ENCODE measurements at places on chromosomes 7 and 10.

DNA sequence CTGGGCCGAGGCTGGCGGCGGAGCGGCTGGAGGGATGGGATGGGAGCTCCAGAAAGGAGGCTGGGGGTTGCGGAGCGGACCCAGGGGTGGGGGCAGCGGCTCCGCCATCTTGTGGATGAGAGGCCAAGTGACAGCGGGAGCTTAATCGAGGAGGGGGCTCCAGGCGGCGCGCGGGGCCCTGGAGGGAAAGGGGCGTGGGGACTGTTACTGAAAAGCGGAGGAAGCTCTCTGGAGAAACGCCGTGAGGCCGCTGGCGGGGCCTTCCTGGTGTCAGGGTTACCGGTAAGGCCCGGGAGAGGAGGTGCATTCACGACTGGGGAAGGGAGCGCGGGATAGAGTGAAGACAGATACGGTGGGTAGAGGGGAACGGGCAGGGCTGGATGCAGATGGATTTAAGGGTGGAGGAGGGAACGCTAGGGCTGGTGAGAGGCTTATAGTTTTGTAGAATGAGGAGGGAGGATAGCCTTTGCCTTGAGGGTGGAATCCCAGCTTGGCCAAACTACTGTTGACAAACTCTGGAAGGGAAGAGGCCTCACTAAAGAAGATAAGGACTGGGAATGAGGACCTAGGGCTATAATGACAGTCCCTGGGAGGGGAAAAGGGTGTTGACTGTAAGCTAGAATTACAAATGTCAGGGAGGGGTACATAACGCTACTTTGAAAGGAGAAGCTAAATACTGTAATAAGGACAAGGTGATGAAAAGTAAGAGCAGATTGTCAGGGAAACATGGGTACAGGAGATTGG lies 535 bp downstream of the BTRC start:
- DNase-seq: no peak

DNA sequence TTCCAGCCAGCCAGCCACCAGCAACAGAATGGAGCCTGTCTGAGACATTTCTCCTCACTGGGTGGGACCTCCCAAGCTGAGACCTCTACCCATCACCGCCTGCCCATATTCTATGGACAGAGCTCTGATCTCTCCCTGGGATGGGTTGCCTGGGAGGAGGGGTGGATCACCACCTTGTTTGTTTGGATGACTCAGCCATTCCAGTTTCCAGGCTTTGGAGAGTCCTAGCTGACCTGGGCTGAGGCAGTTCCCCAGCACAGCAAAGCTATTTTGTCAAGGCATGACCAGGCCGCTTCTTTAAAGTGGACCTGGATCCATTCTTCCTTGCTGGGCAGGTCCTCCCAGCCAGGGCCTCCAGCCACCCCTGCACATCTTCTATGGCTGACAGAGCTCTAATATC lies 982.3 kb downstream of the DNAJB9 start:
- no peak for DNase-seq

GRCh38 chr10:79313320-79313719 lies 33.9 kb upstream of the PPIF start:
- no peak for DNase-seq

DNA sequence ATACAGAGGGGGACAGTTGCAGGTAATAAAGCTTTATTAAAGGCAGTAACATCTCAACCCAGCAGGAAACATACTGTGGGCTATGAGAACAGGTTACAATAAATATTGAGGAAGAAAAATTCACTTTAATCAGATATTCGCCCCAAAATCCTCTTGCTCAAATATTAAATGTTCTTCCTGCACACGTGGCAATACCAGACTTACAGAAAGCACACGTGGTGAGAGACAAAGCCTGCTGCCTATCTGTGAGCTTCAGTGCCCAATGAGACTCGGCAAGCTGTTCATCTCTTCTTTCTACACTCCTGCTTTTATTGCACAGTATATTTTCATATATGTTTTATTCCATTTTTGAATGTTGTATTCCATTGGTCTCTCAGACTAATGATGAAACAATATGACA lies 113.2 kb downstream of the OR13A1 start:
- DNase-seq: no peak

- DNase-seq: no peak
Measured at GRCh38 chr7:142089035-142089434, 22.5 kb upstream of the MGAM2 start.

GRCh38 chr7:960269-960871 lies 5.9 kb upstream of the ADAP1 start:
- DNase-seq: no peak

GRCh38 chr10:3159152-3159551 lies 13.4 kb downstream of the PITRM1 start:
- no peak for DNase-seq

DNA sequence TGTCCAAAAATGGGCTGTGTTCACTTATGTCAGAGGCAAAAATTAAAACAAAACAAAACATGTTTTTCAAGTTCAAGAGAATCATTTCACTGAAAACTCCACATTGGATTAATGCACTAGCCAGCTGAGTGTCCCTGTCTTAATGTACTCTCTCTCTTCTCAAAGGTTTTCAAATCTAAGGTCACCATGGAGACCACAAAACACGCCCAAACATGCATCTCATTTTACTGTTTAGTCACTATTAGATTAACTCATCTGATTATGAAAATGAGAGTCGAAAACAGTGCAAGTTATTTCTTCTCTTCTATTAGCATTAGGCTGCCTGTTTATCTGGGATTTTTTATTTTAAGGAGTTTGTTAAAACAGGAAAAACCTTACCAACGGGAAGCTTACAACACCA lies 70.8 kb upstream of the ASAH2 start:
- DNase-seq: no peak

GRCh38 chr10:119496273-119496672 lies 46.2 kb downstream of the RGS10 start:
- no peak for DNase-seq

GRCh38 chr7:144127714-144128334 lies 4.8 kb downstream of the OR2A14 start:
- DNase-seq: peak; percentile 33

- no peak for DNase-seq
Measured at GRCh38 chr10:76315240-76315639, 883.8 kb downstream of the LRMDA start.

- no peak for DNase-seq
Measured at GRCh38 chr10:12638103-12638502, 288.8 kb downstream of the CAMK1D start.

GRCh38 chr7:33251301-33251700 lies 121.9 kb downstream of the BBS9 start:
- DNase-seq: no peak

GRCh38 chr10:10991144-10991543 lies 26.5 kb upstream of the CELF2 start:
- DNase-seq: no peak

- no peak for DNase-seq
Measured at GRCh38 chr7:494259-494687, 25.4 kb downstream of the PDGFA start.

DNA sequence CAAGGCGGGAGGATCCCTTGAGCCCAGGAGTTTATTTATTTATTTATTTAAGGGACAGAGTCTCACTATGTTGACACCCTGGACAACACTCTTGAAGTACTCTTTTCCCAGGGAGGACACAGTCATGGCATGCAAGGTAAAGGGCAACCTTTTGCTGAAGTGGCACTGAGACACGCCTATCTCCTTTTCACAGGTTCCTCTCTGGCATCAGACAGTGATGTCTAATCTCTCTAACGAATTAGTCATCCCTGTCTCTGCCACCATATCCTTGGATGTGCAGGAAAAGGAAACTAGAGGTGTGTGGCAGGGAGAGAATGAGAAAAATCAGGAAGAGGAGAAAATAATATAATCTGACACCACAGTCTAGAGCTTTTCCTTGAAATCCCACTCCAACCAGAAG lies 19.5 kb downstream of the CPVL start:
- DNase-seq: no peak

GRCh38 chr7:36690514-36691187 lies 33.6 kb downstream of the AOAH start:
- DNase-seq: no peak

DNA sequence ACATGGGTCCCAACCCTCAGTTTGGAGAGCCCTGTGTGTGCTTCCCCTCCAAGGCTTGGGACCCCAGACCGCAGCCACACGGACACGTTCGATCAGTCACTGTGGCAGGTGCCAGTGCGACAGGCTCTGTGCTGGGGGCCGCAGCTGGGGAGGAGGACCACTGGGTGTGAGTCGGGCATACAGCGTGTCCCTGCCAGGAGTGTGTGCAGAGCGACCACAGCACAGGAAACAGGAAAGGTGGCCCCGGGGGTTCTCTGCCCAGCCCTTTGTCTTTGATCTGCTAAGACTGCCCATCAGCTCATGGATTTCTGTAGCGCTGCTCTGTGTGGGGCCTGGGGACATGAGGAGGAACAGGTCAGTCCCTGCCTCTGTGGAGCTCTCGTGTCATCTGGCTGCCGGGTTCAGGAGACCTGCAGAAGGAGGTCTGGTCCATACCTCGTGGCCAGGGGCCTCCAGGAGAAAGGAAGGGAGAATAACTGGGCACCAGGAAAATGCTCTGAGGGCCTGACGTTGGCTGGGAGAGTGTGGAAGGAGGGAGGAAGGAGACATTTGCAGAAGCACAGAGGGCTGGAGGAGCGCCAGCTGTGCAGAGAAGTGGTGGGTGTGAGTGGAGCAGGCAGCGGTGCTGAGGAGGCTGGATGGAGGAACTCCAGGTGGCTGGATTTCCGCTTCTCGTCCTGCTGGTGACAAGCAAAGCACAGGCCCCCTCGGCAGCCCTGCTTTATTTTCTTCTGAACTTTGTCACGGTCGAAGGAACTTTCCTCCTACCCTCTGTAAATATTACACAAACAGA lies 4.1 kb downstream of the NUDT1 start:
- peak; percentile 35 for DNase-seq

- no peak for DNase-seq
Measured at GRCh38 chr7:95407751-95408150, 11.6 kb upstream of the PON3 start.

DNA sequence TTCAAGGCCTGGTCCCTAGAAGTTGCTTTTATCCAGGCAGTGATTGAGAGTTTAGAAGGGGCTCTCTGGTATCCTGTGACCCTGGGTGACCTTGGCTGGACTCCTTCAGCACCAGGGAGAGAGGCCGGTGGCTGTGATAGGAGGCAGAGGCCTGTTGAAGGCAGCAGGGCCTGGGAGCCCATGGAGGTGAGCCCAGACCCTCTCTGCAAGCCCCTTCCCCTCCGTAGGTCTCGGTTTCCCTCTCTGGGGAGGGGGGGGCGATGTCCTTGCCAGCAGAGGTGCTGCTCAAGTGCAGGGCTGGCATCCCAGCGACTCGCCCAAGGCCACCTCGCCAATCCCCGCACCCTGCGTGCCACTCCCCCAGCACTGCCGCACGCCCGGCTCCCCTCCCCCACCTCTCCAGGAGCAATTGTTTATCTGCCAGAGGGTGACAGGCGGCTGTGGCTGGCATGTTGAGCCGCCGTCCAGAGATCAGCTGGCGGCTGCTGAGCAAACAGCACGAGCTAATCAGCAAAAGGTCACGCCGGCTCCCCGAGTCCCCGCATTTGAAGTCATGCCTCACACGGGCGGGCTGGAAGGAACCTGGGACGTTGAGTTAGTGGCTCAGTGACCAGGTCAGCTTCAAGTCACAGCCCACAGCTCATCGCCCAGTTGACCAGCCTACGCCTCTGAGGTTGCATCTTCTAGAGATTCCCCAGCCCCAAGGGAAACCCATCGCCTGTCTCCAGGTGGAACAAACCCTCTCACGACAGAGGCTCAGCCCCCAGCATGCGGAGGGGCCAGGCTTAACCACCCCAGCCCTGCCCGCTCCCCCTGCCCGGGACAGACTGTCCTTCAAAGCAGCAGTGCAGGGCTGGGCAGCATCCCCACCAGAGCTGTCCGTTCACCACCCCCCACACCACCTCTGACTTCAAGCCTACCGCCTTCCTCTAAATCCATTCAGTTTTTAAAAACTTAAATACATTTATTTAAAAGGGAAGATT lies 43.7 kb downstream of the ELFN1 start:
- DNase-seq: no peak

DNA sequence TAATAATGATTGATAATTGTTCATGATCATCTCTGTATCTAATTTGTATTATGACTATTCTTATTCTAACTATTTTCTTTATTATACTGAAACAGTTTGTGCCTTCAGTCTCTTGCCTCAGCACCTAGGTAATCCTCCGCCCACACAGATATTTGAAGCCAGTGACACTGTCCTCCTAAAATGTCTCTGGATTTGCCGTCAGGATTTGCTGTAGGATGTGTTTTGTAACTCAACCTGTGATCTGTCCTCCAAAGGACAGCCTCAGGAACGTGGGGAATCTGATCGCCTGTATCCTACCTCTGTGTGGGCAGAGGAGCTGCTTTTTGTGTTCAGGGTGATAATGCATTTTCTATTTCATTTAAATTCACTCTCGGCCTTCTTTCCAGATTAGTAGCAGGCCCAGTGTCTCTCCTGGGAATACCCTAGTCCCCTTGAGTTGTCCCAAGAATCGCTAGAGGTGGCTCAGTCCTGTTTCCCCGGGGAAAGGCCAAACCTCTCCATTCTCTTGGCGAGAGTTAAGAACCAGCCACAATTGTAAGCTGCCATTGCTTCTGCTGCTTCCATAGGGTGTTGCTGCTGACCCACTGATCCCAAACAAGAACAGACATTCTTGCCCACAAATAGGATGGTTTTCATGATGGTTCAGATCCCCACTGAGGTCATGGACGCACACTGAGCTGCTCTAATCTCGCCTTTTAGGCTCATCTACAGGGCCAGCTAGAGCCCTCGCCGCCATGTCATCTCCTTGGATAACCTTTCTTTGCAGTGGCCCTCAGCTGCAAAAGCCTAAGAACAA lies 136.2 kb upstream of the KCNMA1 start:
- no peak for DNase-seq

DNA sequence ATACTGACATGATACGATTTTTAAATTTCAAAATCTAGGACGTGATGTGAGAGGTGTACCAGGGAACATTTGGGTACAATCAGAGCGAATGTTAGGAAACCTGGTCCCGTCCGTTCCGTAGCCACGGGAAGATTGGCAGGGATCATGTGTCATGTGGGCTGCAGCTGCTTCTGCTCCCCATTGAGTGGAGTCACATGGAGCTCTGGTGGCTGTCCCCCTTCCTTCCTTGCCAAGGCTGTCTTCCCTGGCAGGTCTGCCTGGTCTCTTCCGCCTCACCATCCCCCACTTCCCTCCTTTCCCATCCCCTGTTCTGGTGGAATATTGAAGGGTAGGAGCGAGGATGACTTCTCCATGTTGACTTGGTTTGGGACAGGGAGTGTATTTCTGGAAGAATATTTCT lies 33.8 kb upstream of the FAM180A start:
- DNase-seq: no peak
